Fibroblast of skin of left biceps (primary cell): ENCODE measurements at places on chromosomes 16 and 17.

- no peak for DNase-seq
These were observed 16.7 kb downstream of the HSD11B2 start for GRCh38 chr16:67447508-67448076.

DNA sequence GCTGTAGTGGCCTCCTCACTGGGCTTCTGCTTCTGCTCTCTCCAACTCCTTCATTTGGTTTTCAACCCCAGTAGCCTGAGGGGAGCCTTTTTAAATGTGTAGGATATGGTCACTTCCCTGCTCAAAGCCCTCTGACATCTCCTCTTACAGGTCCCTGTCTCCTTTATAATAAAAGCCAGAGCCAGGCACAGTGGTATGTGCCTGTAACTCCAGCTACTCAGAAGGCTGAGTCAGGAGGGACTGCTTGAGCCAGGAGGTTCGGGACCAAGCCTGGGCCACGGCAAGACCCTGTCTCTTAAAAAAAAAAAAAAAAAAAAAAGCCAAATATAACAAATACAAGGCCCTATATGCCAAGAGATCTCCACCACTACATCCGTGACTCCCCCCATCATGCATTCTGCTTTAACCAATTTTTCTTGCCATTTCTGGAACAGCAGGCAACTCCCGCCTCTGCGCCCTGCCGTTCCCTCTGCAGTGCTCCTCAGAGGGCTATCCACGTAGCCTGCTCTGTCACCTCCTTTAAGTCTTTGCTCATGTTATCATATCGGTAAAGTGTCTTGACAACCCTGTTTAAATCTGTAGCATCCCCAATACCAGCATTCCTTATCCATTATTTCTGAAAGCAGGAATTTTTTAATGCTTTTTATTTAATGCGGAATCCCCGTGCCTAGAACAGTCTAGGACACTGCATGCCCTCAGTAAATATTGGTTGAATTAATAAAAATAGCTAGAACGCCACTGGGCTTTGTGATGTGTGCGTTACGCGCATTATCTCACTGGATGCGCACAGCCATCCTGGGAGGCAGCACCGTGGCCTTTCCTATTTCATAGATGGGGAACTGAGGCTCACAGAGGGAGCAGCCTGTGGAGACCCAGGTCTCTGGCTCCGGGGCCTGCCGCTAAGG lies 9.5 kb downstream of the ZNF771 start:
- DNase-seq = no peak

GRCh38 chr17:73522696-73523095 lies 121.5 kb downstream of the SDK2 start:
- DNase-seq = no peak

DNA sequence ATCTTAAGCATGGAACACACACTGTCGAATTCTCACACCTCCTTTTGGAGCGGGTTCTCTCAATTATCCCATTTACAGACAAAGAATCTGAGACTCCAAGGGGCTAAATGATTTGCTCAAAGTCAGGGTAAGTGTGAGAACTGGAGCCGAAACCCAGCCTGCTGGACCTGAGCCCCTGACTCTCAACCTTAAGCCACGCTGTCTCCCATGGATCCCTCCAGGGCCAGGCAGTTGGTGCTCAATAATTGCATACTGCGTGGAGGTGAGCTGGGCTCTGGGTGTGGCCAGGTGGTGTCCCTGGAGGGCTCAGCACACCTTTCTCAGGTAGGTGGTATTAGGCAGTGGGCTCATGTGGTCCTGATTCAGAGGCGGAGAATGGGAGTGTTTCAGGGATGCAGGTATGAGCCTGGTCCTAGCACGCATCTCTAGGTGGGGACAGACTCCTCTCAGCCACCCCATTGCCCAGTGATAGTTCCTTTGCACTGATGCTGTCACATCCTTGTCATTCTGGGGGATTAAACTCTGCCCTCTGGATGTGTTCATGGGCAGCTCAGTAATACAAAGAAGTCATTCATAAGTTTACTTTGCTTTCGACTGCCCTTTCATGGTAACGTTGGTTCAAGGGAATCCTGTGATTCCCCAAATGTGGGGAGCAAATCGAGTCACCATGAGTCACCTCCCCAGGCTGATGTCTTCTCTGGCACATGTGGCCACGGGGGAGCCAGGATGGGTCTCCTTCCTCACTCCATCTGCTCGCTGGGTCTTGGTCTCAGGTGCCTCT lies 399.5 kb upstream of the TNRC6C start:
- no peak for DNase-seq

DNA sequence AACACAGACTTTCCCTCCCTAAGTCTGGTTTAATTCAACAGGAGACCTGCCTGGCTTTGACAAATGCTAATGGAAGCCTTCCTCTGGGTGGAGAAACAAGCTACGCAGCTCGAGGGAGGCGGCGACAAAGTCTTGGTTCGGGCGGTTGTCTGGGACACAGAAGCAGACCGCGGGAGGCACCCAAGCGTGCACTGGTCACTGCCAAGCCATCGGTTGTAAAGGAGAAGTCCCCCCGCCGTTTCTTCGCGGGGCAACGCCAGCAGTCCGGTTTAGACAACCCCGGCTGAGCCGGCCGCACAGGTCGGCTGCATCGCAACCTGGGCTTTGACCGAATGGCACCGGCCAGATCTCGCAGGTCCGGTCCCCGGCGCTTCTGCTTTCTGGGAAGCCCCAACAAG lies 586 bp downstream of the GLYR1 start:
- DNase-seq = no peak

GRCh38 chr16:3019594-3020246 lies 448 bp upstream of the TNFRSF12A start:
- no peak for DNase-seq

- DNase-seq = no peak
These were observed 7.8 kb downstream of the TSPOAP1 start for GRCh38 chr17:58320570-58321323.

- no peak for DNase-seq
These were observed 56.4 kb downstream of the SLC6A2 start for GRCh38 chr16:55711959-55712876.

- no peak for DNase-seq
These were observed 32.5 kb downstream of the USP32 start for GRCh38 chr17:60359415-60359814.

DNA sequence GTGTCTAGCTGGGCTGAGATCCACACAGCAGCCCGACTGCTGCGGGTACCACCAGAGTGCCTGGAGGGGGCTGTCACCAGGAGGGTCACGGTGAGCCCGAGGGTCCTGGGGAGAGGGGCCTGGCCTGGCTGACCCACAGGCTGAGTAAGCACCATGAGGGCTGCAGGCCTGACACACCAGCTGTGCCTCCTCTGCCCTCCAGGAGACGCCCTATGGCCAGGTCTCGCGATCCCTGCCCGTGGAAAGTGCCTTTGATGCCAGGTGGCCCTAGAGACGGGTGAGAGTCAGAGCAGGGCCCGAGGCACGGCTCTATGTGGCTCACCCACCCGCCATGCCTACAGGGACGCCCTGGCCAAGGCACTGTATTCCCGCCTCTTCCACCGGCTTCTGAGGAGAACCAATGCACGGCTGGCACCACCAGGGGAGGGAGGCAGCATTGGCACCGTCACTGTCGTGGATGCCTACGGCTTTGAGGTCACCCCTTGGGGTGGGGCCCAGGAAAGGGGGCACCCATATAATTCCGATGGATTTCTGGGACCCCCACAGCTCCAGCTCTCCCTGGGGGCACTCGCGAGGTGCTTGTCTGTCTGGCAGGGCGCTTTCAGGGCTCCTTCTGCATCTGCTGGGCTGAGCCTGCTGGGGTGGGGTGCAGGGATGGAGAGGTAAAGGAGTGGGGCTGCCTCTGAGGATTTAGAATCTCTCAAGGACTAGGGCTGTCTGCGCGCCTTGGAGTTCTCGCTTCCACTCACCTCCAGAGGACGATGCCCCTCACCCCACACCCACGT lies 7.1 kb downstream of the MYO15B start:
- no peak for DNase-seq

GRCh38 chr16:2371421-2371820 lies 30.9 kb upstream of the ABCA3 start:
- DNase-seq = no peak

- DNase-seq = no peak
These were observed 12.1 kb upstream of the SPATA32 start for GRCh38 chr17:45274033-45274432.

GRCh38 chr17:74431568-74432423 lies at the start of gene GPRC5C:
GPRC5C (plus strand) TSS chr17:74432088; CDS start chr17:74439777, 7,689 bp downstream.
- no peak for DNase-seq

DNA sequence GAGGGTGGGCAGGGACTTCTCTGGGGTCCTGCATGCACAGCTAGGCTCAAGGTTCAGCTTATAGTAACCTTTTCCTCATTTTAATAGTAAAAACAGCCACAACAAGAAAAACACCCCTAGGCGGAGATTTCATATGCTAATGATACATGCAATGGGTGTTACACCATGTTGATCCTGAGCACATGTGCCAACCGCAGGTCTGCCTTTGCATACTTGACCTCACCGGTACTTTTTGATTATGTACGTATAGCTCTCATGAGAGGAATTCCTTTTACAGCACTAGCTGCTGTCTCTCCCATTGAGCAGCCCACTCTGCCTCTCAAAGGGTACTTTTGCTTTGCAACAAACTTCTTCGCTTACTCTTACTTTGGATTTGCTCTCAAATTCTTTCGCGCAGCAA lies 1.9 kb downstream of the KRTAP4-8 start:
- no peak for DNase-seq
